Smooth muscle cell of the pulmonary artery (primary cell): ENCODE measurements at places on chromosomes 2 and 18. TPM values are rescaled to one million over a fixed set of nuclear protein-coding genes. Genes with fewer than 3 reads are reported as not detected.

DTNA gene
- total RNA-seq = 7.8 and 43.9 TPM in 2 replicates

SKOR2 gene
- total RNA-seq = not detected in 2 replicates

HAAO gene
- total RNA-seq = 0.85 TPM in 1 of 2 replicates, not detected in the other

LIMS4 gene
- total RNA-seq = 3.1 and 9.4 TPM in 2 replicates

WDSUB1 gene
- total RNA-seq = 8.6 and 11.2 TPM in 2 replicates

MMADHC gene
- 116 and 147 TPM in 2 replicates for total RNA-seq

LYG1 gene
- total RNA-seq = 0.59 and 0.86 TPM in 2 replicates

ST8SIA5 gene
- 0.17 TPM in 1 of 2 replicates, not detected in the other for total RNA-seq

TMEM169 gene
- total RNA-seq = 0.26 and 0.83 TPM in 2 replicates

ME2 gene
- 35.6 and 50.7 TPM in 2 replicates for total RNA-seq

GAL3ST2 gene
- total RNA-seq = 0.33 and 0.46 TPM in 2 replicates

GATA6 gene
- total RNA-seq = 40.3 and 57.2 TPM in 2 replicates

TCF23 gene
- total RNA-seq = not detected in 2 replicates

DNAJC5G gene
- not detected in 2 replicates for total RNA-seq

DRC1 gene
- 0.07 TPM in 1 of 2 replicates, not detected in the other for total RNA-seq

STAMBP gene
- 26.5 and 29.1 TPM in 2 replicates for total RNA-seq

METTL4 gene
- 5.7 and 8.5 TPM in 2 replicates for total RNA-seq

CNRIP1 gene
- total RNA-seq = 20.5 and 21.6 TPM in 2 replicates

SERPINB8 gene
- total RNA-seq = 11.1 and 14.3 TPM in 2 replicates

SLC8A1 gene
- total RNA-seq = 60.0 and 116 TPM in 2 replicates

HOXD4 gene
- total RNA-seq = 0.46 and 4.6 TPM in 2 replicates

KCNJ3 gene
- total RNA-seq = 0.07 TPM in 1 of 2 replicates, not detected in the other

HOXD12 gene
- not detected in 2 replicates for total RNA-seq

COL3A1 gene
- 3,551 and 6,679 TPM in 2 replicates for total RNA-seq

TMEM247 gene
- not detected in 2 replicates for total RNA-seq

NOL4 gene
- total RNA-seq = not detected in 2 replicates
